NCI-H187 (cell line): ENCODE measurements at places on chromosomes 11 and 22.

- no peak for DNase-seq
These were observed 234.5 kb downstream of the CEP164 start for GRCh38 chr11:117562136-117562535.

DNA sequence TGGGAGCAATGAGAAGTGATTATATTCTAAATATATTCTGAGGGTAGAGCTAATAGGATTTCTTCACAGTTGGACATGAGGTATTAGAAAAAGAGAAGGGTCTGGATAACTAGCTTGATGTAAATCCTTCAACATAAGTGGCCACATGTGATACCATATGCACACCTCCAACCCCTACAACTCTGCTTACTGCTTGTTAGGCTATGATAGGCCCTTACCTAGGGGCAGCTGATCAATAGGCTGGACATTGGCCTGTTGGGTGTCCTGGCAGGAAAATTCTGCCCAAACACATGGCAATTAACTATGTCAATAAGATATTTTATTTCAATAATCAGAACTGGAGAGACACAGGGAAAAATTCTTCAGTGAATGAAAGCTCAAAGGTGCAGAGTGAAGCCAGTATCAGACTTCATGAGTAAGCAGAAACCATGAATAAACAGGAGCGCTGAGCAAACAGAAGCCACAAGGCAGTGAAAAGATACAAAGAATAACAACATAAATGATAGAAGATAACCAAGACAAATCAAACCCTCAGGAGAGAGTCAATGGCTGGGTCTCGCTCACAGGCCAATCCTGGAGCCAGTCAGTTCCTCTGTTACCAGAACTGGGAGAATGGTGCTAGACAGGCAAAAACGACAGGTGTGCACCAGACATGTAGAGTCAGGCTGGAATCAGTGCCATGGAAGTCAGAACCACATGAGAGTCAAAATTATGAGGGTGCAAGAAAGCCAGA, 46.3 kb upstream of the PSMA1 start:
- DNase-seq = no peak

DNA sequence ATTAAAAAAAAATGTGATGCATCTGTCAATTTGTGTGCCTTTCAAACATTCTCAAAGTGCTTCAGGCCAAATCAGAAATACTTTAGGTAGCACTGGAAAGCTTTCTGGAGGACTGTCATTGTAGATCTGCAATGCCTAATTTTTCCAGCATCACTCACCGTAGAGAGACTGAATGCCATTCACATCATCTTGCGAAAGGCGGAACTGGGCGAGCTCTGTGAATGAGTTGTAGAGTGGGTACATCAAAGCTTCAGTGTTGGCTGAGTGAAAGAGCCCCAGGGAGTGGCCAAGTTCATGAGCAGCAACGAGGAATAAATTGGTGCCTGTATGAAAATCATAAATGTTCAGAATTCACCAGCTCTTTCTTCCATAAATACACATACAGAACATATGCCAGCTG, 4.0 kb downstream of the MMP10 start:
- no peak for DNase-seq

- no peak for DNase-seq
These were observed 32.5 kb downstream of the SYT13 start for GRCh38 chr11:45253640-45254039.

GRCh38 chr11:63666874-63667273, 4.3 kb downstream of the ATL3 start:
- no peak for DNase-seq

GRCh38 chr11:5473921-5474320, 14.6 kb upstream of the OR52D1 start:
- DNase-seq = no peak

GRCh38 chr11:4882543-4882942, 843 bp downstream of the OR51T1 start:
- no peak for DNase-seq

DNA sequence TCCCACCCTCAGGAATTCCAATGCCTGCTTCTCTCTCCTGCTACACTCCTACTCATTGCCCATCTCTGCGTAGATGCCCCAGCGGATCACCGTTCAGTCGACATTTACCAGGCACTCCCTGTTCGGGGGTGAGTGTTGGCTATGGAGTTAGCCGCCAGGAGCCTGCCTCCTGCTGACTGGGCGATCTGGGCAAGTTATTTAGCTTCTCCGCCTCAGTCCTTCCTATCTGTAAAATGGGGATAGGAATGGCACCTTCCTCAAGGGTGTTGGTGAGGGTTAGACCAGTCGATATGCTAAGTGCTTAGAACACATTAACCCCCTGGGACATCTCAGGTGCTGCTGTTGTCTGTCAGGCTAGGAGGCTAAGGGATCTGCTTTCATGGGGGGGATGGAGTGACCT, 30.9 kb downstream of the FADD start:
- no peak for DNase-seq

DNA sequence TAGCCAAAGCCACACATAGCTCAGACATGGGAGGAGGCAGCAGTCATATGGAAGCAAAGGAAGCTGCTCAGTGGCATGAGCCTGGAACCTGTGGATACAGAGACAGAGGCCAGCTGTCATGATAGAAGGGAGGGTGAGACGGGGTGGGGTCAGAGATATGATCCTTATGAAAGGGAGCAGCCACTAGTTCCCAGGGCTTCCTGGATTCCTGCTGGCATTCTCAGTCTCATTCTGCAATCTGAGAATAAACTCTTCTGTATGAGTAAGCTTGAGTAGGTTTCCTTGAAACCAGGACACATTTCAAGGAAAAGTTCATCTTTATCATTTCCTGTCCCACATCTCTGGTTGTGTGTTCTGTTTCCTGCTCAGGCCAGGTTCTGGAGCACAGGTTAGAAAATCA, 220.2 kb upstream of the SNX19 start:
- no peak for DNase-seq

- DNase-seq = no peak
These were observed 14.3 kb upstream of the ARFGAP3 start for GRCh38 chr22:42871146-42872050.

DNA sequence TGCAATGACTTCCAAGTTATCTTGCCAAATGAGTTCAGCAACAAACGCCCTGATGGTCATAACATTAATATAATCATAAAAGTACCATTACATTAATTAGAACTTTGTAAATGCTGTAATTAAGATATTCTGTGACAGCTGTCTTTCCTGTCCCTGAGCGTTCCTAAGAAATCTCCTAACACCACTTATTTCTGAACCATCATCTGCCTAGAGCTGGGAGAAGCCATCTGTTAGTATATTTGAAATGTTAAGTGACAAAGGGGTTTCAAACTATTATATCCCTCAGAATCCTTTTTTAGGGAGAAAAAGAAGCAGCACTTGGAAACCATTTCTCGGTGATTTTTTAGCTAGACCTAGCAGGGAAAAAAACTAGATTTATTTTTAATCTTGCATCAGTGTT, 657.5 kb downstream of the FAM181B start:
- no peak for DNase-seq

GRCh38 chr11:79437278-79437980, 3.4 kb downstream of the TENM4 start:
- no peak for DNase-seq

DNA sequence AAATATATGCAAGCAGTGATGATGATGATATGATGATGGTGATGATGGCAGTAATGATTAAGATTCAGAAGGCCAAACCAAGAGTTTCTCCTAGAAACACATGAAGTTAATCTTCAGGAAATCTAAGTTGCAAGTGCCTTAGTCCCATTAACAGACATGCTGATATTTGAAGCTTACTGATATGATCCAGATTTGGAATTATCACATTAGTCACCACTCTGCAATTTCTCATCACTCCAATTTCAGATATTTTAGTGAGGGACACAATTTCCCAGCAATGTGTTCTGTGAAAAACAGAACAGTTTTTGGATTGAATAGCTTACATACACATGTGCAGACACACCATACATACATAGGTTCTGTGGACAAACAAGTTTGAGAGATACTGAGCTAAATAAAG, 411.4 kb upstream of the FAT3 start:
- DNase-seq = no peak

GRCh38 chr11:64776425-64776824, 1.9 kb downstream of the SF1 start:
- DNase-seq = no peak

- peak; percentile 18 for DNase-seq
These were observed 5.1 kb downstream of the LRRC51 start for GRCh38 chr11:72085621-72086351.

GRCh38 chr11:6565325-6565724, 38.1 kb downstream of the RRP8 start:
- DNase-seq = no peak

DNA sequence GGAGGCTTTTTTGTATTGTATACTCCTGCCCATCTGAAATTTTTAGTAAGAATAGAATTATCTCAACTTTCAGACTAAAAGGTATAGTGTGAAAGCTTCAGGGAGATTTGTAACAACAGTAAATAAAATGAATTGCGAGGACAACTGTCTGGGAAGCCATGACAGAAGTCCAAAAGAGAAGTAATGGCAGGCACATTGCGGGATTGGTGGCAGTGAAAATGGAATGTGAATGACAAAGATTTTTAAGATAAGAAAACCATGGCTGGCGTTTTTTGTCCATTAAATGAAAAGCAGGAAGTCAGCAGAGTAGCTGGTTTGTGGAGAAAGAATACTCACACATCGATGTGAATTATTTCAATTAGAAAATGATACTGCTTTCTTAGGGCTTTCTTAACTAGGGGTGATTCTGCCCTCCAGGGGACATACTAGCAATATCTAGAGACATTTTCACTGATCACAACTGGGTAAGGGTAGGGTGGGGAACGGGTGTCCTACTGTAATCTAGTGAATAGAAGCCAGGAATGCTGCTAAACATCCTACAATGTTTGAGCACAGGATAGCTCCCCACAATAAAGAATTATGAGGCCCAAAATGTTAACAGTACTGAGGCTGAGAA, 1.6 kb downstream of the NPAT start:
- DNase-seq = no peak

GRCh38 chr11:36364551-36365325, 68.7 kb downstream of the PRR5L start:
- no peak for DNase-seq

DNA sequence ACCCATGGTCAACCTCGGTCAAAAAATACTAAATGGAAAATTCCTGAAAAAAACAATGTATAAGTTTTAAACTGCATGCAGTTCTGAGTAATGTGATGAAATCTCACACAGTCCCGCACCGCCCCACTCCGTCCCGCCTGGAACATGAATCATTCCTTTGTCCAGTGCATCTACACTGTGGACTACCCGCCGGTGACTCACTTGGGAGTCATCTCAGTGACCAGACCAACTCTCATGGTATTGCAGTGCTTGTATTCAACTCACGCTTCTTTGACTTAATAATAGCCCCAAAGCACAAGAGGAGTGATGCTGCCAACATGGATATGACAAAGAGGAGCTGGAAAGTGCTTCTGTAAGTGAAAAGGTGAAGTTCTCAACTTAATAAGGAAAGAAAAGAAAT, 48.8 kb downstream of the ARHGAP32 start:
- no peak for DNase-seq

DNA sequence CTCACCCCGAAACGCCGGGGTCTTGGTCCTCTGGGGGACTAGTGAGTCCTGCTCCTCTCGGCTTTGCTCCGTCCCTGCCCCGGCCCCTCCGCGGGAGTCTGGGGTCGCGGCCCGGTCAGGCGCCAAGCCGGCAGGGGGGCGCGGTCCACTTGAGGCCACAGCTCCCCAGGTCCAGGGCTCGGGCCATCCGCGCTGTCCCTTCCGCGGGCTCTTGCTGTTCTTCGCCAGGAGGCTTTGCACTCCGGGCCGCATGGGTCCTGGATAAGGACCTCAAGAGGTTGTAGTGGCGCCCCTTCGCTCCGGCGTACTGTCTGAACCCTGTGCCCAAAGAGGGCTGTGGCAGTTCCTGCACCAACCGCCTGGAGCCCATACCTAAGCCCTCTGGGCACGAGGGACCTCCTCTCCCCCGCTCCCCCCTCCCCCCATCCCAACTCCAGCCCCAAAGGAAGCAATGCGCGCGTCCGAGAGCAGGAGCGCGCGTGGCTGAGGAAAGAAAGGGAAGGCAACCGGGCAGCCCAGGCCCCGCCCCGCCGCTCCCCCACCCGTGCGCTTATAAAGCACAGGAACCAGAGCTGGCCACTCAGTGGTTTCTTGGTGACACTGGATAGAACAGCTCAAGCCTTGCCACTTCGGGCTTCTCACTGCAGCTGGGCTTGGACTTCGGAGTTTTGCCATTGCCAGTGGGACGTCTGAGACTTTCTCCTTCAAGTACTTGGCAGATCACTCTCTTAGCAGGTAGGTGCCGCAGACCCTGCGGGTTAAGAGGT, at the start of gene ADM:
Gene ADM, plus strand, starts transcription at position 579 of the 767 bp plus-strand sequence. CDS start 628 bp downstream, outside the sequence.
- no peak for DNase-seq

GRCh38 chr11:63517156-63517555, 11.3 kb downstream of the LGALS12 start:
- no peak for DNase-seq

GRCh38 chr11:112999520-112999919, 38.3 kb downstream of the NCAM1 start:
- DNase-seq = no peak

- DNase-seq = peak; percentile 43
These were observed 191.8 kb upstream of the E2F8 start for GRCh38 chr11:19432370-19433061.

GRCh38 chr11:746289-747157, 741 bp upstream of the TALDO1 start:
- no peak for DNase-seq

- DNase-seq = no peak
These were observed 8.0 kb downstream of the MPEG1 start for GRCh38 chr11:59204746-59205145.

DNA sequence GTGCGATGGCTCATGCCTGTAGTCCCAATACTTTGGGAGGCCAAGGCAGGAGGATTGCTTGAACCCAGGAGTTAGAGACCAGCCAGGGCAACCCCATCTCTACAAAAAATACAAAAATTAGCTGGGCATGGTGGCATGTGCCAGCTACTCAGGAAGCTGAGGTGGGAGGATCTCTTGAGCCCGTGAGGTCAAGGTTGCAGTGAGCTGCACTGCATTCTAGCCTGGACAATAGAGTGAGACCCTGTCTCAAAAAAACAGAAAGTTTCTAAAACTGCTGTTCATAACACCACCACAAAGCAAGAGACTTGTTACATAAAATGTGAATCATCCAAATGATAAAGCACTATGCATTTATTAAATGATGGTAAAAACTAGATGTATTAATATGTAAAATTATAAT, 40.2 kb upstream of the CCDC34 start:
- DNase-seq = no peak

- DNase-seq = no peak
These were observed 2.9 kb downstream of the LIF start for GRCh38 chr22:30243661-30244060.

GRCh38 chr11:131503017-131503416, 132.6 kb downstream of the NTM start:
- no peak for DNase-seq

GRCh38 chr11:122625976-122626665, 29.4 kb upstream of the UBASH3B start:
- DNase-seq = no peak

- no peak for DNase-seq
These were observed 6.2 kb upstream of the FIBIN start for GRCh38 chr11:26987731-26988130.
